ENCODE measurements at places on chromosomes 1 and 21.

DNA sequence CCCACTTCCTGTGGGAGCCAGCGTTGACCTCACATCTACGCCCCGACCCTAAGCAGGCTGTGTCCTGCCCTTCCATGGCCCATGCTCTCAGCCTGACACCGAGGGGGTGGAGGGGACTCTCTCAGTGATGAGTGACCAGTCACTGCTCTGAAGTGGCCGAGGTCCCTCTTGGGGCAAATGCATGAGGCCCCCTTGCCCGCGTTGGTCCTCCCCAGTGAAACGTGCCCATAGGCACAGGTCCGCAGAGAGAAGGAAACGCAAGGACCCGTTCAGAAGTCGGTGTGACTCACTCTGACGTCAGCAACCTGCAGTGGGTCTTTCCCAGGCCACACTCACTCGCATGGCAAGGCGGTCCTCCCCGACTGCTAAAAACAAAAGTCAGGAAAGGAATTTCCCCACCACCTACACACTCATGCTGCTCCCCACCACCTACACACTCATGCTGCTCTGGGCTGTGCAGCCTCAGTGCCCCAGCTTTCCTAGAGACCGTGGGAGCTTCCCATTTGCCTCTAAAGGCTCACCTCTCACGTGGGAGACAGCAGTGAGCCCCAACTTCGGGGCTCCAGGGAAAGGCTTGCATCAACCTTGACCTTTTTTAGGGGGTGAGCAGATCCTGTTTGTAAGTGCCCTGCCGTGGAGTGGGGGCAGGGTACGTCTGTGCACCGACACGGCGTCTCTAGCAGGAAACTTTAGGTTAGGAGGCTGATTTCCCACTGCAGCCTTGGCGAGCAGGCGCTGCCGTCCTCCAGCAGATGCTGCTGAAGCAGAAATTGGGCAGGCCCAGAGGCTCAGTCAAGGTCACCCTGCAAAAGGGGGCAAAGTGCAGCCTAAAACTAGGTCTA is 11.4 kb downstream of the UBASH3A start:
- no peak for DNase-seq

DNA sequence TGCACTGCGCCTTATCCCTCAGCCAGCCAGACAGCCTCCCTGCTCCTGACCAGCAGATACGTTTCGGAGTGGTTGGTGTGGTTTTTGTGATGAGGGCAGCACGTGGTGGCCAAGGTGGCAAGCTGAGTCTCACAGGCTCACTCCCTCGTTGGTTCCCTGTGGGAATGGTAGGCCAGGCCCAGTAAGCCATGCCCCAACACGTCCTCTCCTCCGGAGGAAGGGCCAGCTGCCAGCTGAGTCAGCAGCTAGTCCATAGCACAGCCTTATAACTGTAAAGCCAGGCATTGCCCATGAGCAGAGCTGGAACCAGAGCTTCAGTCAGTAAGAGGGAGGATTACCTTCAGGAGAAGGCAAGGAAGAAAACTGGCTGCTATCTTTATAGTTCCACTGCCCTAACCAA is 29.5 kb downstream of the SZRD1 start:
- no peak for DNase-seq

GRCh38 chr1:228902781-228903433 is 167.6 kb downstream of the RHOU start:
- DNase-seq, result peak; percentile 76

DNA sequence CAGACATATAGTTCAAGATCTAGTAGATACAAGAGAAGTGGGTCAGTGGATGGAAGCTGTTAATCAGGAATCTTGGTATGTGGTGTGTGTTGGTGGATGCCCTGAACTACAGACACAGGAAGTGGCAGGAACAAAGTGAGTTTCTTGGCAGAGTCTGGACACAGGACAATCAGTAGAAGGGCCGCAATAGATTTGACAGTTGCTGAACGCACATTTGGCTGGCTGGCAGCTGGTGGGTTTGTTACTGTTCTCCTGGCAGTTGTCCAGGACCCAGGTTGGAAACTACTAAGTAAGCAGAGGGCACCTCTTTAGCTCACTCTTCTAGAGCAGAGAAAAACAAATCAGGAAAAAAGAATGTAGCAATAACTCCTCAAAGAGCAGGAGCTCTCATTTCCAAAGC is 13.2 kb downstream of the KRTAP26-1 start:
- DNase-seq, result no peak

- no peak for DNase-seq
Measured at GRCh38 chr1:118974661-118975060, 13.5 kb downstream of the TBX15 start.

DNA sequence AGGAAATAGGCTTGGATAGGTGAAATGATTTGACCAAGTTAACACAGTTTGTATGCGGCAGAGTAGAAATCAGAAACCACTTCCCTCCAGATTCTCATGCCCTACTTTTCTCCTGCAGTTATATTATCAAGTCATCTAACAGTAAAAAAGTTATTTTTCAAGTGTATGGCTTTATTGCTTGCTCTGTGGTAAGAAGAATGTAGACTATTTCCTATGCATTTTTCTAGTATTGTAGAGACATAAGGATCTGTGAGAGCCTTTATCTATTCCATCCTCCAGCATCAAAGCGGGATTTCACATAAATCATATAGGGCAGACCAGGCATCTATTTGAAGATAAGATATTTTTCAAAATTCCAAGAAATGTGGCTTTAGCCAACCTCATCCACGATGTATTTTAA is 208.5 kb downstream of the TTLL7 start:
- DNase-seq, result no peak

DNA sequence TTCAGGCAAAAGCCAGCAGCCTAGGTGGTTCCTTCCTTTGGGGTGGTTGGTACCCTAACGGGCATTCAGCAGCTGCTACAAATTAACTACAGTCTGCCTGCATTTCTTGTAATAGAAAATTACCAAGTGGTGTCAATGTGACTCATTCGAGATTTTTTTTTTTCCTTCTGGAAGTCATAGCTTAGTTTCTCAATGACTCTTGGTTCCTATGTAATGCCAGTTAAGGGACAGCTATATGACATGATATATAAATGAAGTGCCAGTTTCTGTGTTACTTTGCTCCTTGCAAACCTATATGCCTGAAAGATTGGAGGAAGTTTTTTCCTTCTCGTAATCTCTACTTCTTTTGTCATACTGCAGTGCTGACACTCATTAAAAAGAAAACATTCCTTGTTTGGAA is 2.6 kb downstream of the MGST3 start:
- DNase-seq, result no peak

- no peak for DNase-seq
Measured at GRCh38 chr1:204569478-204569877, 53.3 kb downstream of the MDM4 start.

GRCh38 chr1:235397733-235398132 is 30.5 kb downstream of the TBCE start:
- no peak for DNase-seq

DNA sequence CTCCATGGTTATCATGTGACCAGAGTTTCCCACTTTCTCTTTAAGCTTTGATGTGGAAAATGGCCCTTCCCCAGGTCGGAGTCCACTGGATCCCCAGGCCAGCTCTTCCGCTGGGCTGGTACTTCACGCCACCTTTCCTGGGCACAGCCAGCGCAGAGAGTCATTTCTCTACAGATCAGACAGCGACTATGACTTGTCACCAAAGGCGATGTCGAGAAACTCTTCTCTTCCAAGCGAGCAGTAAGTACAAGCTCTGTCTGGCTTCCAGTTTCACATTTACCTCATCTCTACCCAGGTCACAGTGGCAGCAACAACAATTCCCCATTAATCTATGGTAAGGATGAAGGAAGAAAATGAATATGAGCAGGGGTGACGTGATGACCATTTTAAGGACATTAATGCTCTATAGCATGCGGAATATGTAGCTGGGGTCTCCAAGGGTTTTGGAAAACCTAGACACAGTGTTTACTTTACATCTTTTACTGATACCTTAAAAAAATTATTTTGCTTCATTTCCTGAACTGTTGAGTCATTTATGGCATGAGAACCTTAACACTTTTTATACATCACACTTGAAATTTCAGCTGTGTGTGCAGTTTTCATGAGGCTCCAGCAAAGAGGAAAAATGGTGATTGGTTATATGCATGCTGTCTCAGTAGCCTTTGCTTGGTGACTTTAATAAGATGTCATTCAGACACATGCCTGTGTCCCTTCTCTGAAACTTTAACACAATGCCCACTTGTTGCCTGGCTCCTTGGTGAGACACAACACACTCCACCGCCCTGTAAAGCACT is 286.3 kb upstream of the SGIP1 start:
- DNase-seq, result no peak

DNA sequence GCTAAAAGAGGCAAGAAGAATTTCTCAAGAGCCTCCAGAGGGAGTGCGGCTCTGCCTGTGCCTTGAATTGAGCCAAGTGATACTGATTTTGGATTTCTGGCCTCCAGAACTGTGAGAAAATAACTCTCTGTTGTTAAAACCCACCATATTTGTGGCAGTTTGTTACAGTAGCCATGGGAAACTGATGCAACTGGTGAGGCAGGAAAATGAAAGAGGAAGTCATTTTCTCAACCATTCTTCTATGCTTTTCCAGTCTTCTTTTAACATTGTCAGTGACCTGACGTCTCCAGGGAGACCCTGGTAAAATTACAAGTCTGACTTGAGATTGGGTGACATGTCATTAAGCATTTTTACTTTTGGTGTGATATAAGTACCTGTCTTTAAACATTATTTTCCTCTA is 5.8 kb downstream of the OR6P1 start:
- DNase-seq, result no peak

GRCh38 chr1:57376041-57376440 is 47.8 kb downstream of the DAB1 start:
- DNase-seq, result no peak

- no peak for DNase-seq
Measured at GRCh38 chr1:236663934-236664333, 22.4 kb upstream of the ACTN2 start.

- DNase-seq, result no peak
Measured at GRCh38 chr1:205451759-205452164, 4.1 kb downstream of the BLACAT1 start.

GRCh38 chr1:85449356-85449755 is 15.6 kb downstream of the DDAH1 start:
- no peak for DNase-seq

GRCh38 chr1:17270891-17271765 is 22.2 kb downstream of the PADI3 start:
- DNase-seq, result no peak

- DNase-seq, result peak; percentile 81
Measured at GRCh38 chr1:93681101-93681988, at the start of gene BCAR3. BCAR3 (minus strand) TSS chr1:93681837; CDS start chr1:93674930, 6,907 bp downstream.

DNA sequence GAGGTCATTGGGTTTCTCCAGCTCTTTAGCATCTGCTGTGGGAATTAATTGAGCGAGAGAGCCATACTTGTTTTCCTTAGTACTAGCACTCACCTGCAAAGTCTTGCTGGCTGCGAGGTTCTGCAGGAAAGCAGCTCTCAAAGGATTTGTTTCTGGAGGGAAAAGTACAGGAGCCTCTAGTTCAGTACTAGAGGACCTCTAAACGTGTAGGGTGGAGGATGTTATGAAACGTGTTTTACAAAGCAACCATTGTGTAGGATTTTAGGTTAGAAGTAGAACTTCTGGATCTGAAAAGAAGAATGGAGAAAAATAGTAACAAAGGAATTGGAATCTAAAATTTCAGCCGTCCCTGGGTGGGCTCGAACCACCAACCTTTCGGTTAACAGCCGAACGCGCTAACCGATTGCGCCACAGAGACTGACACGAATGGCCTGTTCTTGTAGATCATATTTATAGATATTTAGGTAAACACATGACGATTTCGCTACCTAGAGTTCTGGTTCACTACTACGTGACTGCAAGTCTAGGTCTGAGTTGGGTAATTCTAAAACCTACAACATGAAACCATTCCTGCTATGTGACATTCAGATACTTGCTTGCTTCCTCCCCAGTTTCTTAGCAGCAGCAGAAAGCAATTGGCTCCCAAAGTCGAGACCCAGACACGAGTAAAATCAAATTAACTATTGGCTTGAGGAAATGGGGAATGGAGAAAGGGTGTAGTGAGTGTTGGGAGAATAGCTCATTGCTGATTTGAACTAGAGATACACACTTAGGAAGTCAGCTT is 60.2 kb upstream of the CFAP126 start:
- DNase-seq, result peak; percentile 55

- no peak for DNase-seq
Measured at GRCh38 chr1:15786581-15786980, 20.9 kb downstream of the UQCRHL start.

- no peak for DNase-seq
Measured at GRCh38 chr1:155645034-155645598, 35.1 kb downstream of the MSTO1 start.

GRCh38 chr1:76230842-76231281 is 156.3 kb downstream of the ST6GALNAC3 start:
- DNase-seq, result no peak

DNA sequence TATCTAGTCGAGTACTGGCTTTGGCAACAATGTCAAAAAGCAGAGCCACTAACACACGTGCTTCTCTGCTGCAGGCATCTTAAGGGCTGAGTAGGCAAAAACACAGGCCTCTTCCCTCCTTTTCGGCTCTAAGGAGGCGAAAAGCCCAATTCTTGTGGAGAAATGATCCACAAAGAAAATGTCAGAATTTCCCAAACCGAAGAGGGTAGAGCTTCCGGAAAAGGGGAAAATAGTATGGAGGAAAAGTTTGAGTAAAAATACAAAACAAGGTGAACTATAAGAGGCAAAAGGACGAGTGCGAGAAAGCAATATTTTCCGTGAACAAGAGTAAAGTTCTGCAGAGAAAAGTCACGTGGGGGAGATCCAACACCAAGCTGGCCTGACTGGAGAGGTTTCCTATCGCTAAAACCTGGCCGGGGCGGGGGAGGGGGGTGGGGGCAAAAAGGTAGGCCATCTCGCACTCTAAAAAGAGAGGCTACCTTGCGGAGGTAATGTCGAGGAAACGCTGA is 551 bp downstream of the ZRANB2 start:
- peak; percentile 52 for DNase-seq
